Neural progenitor cell (in vitro differentiated cells): ENCODE measurements at places on chromosomes 6 and 20.

GRCh38 chr6:35497571-35498421 is 917 bp upstream of the TEAD3 start:
- peak; percentile 67 for DNase-seq

DNA sequence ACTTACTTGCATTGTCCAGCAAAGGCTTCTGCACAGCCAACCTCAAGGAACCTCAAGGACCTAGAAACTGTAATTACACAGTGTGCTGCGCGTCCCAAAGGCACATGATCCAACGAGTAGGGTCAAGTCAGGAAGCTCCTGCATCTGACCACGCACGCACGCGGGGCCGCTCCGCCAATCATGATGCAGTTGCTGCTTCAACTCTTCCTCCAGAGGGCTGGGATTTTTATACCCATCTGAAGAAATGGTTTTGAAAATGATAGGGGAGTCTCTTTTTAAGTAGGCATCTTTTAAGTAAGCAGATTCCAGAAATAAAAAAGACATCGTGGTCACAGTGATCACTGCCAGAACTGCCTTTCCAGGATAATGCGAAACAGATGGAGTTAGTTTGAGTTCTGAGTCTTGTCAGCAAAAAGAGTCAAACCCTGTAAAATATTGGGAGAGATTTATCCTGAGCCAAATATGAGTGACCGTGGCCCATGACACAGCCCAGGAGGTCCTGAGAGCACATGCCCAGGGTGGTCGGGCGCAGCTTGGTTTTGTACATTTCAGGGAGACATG is 34.0 kb downstream of the KIF25 start:
- DNase-seq: no peak

DNA sequence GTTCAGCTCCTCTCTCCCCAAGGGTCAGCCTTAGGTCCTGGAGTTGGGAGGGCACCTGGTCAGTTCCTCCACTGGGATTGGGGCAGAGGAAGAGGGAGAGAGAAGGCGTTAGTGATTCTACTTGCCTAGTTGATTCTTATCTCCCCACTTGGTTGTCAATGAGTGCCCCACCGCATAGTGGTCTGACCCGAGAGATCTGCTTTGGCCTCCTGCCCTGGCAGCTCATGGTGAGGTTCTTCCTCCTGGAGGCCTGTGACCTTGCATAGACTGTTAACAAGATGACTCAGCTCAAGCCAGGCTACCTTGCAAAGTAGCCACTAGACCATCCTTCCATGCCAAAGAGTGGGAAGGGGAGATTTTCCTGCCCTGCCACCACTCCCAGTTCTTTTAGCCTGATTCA is 160.6 kb downstream of the TMEM200A start:
- no peak for DNase-seq

DNA sequence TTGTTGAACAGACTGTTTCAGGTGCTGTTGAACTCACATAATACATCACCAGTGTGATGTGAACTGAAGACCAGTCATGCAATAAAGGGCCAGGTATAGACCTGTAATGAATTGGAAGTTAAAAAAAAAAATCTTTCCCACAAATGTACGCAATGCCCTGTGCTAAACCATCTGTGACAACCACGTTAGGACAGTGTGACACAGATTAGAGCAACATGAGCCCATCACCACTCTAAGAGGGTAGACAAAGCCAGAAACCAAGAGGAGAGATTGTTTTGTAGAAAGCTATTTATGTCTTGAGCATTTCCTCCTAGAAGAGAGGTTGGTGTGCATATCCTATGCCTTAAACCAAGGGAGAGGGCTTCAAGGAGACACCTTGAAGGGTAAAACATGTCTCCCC is 77.0 kb upstream of the BEND6 start:
- no peak for DNase-seq

GRCh38 chr20:24668791-24669190 is 199.4 kb downstream of the SYNDIG1 start:
- DNase-seq: no peak

DNA sequence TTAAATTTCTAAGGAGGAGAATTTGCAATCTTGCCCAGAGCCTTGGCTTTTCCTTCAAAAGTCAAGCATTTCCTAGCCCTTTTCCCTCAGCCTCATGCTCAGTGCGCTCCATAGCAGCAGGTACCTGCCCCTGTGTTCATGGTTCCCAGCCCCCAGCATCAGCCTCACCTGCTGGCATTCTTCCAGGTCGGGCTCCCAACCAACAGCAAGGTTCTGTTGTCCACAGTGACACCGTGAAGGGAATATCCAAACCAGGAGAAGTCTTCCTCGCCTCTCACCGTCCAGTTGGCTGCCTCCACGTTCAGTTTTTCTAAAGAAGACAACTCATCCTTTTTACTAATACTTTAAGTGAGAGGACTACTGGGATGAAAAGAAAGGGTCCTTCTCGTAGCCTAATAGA is 42.7 kb downstream of the GPLD1 start:
- no peak for DNase-seq

DNA sequence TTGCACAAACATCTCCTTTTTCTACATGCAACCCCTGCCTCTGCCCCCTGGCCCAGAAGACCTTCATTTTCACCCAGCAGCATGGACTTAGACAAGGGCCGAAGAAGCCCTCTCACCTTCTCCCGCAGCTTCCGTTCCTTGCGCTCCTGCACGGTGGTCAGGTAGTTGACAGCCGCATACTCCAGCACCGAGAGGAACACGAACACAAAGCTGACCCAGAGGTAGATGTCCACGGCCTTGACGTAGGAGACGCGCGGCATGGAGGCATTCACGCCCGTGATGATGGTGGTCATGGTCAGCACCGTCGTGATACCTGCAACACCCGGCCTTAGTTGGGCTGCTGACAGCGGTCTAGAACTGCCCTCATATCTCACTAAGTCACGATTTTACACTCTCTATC is 47.1 kb upstream of the GABRR1 start:
- DNase-seq: no peak

- DNase-seq: no peak
Observed at GRCh38 chr20:43942667-43943285, 28.1 kb downstream of the TOX2 start.

DNA sequence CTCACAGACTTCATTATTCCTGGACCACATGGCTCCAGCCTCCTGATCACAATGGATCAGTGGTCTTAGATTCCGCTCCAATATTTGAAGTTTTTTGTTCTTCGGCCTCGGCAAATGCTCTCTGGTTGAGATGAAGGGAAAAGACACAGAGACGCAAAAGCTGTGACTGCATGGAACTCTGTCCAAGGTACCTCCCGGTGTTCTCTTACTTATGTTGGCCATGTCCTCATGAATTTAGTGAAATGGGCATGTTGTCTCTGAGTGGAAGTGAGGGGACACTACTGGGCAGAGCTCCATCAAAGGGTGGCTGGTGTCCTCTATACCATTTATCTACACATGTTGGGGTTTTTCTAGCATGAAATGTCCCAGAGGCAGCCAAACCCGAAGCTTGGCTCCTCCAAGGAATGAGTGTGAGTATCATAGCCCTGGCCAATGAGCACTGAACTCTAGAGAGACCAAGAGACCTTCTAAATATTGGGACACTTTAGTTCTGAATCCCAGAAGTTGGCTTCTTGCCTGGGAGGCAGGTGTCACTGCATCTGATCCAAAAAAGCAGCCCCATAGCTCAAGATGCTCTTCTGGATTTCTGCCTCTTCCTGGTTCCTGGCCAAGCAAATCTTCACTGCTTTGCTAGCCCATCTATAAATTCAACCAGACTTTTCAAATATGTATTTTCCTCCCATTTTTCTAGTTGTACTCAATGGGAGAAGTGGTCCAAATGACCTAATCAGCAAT is 34.1 kb downstream of the HLA-G start:
- no peak for DNase-seq

GRCh38 chr6:89611666-89612065 is 26.9 kb downstream of the LYRM2 start:
- no peak for DNase-seq

DNA sequence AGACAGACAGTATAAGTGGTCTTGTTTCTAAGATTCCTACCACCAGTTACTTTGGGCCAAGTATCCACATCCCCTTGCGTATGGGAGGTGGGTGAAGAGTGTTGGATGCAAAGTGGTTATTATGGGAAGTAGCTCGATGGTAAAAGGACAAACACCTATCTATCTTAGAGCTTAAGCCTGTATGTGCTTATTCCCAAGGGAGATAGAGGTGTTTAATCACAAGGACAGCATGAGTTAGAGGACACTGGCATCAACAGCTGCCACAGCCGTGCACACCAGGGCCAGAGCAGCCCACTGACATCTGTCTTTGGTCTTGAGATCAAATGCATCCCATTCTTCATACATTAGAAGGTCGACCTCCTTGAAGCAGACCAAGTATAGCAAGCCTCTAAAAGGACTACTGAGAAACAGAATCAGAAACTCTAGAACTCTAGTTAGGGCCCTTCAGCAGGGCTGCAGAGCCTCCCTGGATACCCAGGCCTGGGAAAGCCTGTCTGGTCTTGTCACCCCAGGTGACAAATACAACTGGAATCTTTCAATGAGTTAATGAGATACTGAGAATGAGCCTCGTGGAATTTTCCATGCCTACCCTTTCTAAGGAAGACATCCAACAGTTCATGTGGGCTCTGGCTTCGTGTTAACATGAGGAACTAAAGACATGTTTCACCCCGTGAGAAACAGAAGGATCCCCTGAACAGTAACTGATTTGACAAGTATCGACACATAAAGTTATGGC is 28.7 kb downstream of the TXNDC5 start:
- DNase-seq: no peak

GRCh38 chr6:17907406-17908229 is 79.8 kb downstream of the KIF13A start:
- no peak for DNase-seq

- no peak for DNase-seq
Observed at GRCh38 chr6:34729631-34730470, 27.5 kb upstream of the SNRPC start.

DNA sequence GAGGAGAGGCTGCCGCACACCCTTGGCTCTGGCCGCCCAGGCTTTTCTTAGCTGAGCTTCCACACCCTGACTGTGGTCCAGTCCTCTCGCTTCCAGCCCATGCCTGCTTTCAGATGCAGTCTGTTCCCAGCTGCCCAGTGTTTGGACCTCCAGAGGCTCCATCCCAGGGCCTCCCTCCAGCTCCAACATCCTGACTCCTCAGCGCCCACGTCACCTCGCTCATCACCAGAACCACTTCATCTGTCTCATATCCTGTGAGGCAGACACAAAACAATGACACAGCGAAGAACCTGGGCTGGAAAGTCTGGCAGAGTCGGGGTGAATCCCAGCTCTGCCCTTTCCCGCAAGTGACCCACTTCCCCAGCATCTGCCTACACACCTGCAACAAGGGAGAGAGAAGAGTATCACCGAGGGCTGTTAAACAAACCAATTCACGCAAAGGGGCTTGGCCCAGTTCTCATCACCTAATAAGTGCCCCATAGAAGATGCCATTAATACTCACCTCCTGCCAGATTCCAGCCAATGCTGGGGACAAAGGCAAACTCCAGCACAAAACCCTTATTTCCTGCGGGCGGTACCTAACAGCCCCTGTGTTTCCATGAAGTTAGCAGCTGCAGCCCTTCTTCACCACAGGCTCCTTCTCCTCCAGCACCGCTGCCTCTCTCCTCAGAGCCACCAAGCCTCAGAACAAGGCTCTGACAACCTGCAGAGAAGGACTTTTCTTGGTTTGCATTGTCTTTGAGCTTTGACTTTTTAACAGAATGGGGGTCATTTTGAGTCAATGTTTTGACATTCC is 133.4 kb upstream of the CDH4 start:
- no peak for DNase-seq

DNA sequence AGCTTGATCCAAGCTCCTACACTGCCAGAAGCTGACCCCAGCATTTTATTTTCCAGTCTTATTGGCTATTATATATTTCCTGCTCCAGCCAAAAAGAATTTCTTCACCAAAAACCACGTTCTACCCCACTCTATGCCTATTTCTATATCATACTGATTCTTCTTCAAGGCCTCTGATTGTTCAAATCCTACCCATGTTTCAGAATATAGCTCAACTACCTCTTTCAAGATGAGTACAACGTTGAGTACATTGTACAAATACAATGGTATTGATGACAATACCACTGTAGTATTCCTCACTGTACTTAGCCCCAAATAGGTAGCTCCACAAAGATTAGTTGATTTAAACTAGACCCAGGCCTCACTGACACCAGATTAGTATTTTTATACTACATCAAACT is 31.0 kb downstream of the ASCC3 start:
- DNase-seq: no peak

GRCh38 chr20:57346477-57346876 is 4.6 kb upstream of the RAE1 start:
- DNase-seq: peak; percentile 86

DNA sequence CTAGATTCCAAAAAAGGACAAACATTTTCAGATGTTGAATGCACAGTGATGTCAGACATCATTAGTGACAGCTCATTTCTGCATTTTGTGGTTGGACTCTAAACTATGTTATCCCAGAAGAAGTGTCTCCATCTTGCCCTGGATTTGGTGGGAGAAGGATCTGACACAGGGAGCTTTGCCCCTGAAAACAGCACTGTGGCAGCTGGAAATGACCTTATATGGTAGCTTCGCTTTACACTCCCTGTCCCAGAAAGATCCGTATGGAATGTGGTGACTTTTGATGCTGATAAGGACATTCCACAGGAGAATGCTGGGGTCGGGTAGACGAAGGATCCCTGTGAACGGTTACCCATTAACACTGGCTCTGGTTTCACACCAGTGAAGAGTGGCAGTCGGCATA is 87.2 kb upstream of the EDN1 start:
- peak; percentile 31 for DNase-seq

DNA sequence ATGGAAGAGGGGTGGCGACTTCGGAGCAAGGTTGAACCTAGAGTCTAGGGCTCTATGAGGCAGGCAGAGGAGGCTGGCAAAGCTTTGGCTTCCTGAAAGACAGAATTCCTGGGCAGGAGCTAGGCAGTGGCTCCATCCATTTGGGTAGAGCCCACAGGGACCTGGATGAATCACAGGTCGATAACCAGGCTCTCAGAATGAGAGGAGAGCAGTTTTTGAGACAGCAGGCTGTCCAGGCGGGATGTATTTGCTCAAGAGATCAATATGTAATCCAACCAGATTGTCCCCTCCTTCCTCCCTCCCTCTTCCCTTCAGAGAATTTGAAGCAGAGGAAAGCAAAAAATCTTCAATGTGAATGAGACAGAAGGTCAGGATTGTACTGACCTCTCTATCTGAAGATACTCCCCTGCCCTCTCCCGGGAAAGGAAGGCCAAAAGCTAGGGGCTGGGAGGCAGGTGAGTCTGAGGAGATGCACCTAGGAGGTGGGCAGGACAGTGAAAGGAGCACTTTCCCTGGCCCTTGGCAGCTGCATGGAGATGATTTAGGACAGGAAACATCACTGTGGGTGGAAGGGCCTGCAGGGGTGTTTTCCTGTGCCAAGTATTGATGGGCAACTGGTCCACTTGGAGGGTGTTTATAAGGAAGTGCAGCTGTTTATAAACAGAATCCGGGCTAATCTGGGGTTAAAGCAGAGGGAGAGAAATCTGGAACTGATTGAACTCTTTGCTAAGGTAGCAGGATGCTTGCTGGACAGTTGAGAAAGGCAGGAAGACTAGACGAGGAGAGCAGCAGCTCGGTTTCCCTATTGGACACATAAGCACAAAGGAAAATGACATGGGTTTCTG is 212.4 kb upstream of the LRFN2 start:
- no peak for DNase-seq
